ENCODE measurements at places on chromosomes 3 and 15. TPM values are rescaled to one million over a fixed set of nuclear protein-coding genes. Genes with fewer than 3 reads are reported as not detected.

GRCh38 chr3:142088522-142088921 is 60.8 kb downstream of the TFDP2 start:
- no peak for DNase-seq

Gene CRABP1
- total RNA-seq: not detected

Gene SATB1
- 54.0 TPM for total RNA-seq

DNA sequence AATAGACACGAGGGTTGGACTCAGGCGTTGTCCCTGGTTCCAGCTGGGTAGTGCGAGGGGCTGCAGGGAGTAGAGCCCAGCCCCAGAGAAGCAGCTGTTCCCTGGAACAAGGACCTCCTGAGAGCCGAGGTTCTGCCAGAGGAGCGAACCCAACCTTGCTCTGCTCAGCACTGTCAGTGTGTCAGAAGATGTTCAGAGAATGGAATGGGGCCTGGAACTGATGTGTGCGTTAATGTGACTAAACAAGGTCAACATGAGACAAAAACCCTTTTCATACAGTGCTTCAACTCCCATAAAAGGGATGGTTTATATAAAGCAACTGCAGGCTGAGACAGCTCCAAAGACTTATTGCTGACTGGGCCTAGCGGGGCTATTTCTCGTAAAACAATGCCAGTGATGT is 35.5 kb upstream of the HACD2 start:
- no peak for DNase-seq

Gene SCG5
- not detected for total RNA-seq

DNA sequence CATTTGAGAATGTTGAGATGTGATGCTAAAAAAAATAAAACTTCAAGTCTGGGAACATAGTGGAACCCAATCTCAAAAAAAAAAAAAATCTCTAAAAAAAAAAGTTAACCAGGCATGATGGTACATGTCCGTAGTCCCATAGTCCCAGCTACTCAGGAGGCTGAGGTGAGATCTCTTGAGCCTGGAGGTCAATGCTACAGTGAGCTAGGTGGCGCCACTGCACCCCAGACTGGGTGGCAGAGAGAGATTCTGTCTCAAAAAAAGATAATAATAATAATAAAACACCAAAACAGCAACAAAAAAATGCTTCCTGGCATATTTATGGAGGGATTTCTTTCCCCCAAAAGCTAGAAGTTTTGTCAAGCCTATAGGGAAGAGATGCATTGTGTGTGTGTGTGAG is 361.6 kb downstream of the ROBO1 start:
- DNase-seq: no peak

DNA sequence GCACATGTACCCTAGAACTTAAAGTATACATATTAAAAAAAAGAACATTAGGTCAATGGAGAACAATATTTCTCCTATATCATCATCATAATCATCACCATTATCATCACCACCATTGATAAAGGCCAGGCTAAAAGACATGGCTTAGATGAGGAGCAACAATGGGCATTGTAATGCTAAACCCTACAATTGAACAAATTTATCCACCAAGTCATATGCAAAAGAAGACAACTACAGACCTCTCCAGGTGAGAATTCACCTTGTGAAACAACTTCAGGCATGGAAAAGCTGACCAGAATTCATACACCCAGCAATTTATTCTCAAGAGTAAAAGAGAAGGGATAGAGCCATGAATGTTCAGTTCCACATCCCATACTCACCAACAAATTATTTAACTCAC is 46.3 kb upstream of the BBX start:
- no peak for DNase-seq

- no peak for DNase-seq
These were observed 25.8 kb downstream of the LRTM1 start for GRCh38 chr3:54901906-54902685.

Gene PARP15
- 0.74 TPM for total RNA-seq

Gene CX3CR1
- 0.12 TPM for total RNA-seq

Gene PPP1R14D
- total RNA-seq: not detected

DNA sequence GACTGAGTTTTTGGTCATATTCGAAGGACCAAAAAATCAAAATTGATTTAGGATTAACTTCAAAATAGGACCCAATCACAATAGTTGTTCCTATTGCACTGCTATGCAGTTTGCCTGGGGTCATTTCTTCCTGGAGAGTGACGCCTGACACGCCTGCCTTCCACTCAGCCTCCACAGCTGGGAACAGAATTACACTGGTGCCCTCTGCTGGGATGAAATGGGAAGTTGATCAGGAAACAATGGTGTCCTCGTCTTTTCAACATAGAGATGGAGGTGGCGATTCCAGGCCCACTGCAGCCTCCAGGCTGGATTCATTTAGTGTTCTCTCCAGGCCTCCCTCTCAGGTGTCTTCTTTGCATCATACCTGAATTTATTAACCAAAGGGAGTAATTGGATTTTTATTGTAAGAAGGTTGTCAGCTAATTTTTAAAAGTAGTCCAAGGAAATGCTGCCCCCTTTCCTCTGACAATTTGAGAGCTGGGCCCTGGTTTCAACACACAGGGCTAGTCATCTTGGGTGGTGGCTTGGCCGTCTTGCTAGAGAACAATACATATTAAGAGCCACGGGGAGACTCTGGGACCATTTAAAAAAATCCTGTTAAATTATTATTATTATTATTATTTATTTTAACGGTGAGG is 69.7 kb downstream of the GAP43 start:
- DNase-seq: peak; percentile 39

Gene SH3BP5
- total RNA-seq: 9.0 TPM

Gene TSPAN3
- 92.1 TPM for total RNA-seq

DNA sequence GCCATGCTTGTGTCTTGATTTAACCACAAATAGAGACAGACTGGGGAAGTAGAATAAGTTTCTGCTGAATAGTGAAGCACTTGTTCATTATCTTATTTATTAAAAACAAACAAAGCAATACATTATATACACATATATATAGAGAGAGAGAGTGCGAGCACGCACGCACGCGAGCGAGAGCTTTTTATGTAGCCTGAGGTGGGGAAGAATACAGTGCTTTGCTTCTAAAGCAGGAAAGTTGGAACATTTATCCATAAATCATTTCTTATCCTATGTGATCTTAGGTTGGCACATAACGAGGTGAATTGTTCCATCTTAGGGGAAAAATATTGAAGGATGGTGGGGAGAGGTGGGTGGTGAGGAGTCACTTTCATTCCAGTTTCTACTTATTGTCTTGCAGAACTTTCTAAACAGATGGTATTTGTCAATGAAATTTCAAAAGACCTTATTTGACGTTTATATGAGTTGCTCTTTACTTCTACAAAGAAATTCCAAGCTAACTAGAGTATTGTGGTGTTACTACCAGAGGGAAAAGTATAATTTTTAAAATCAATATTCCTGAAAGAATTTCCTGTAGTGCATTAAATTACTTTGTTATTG is 110.0 kb downstream of the ATG7 start:
- DNase-seq: no peak

DNA sequence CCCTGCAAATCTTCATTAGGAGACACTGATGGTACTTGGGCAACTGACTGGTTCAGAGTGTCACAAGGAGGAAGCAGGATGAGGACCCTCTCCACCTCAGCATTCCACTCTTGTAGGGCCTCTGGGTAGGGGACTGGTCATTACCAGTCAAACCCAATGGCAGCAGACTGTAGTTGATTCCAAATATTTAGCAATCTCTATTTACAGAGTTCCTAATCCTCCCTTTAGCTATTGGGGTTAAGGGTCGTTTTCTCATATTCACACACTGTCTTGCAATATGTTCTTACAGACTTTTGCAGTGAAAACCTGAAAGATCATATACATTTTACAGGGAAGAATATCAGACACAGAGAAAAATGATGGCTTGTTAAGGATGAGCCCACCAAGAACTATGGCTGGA is 397.7 kb downstream of the GAP43 start:
- DNase-seq: no peak

DNA sequence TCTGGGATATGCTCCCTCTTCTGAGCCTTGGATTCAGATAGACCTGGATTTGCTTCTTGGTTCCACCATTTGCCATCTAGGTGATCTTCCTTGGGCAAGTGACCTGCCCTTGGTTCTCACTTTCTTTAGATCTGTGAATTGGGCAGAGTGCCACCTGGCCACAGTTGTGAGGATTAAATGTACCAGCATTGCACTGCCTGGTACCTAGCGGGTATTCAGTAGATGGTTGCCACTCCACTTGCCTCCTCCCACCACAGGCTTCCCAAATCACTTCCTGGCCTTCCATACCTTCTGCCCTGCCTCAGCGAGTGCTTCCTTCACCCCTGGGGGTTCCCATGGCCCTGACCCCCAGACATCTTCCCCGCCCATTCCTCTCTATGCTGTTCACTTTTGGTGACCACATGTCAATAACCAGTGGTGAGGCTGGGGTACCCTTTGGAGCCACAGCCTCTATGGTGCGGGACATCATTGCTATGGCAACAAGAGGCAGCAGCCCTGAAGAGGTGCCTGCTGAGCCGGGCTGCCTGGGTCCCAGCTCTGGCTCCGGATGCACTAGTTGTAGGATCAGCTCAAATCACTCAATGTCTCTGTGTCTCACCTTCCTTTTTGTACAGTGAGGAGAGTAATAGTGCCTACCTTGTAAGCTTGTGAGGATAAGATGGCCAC is 40.5 kb downstream of the CMTM7 start:
- no peak for DNase-seq

DNA sequence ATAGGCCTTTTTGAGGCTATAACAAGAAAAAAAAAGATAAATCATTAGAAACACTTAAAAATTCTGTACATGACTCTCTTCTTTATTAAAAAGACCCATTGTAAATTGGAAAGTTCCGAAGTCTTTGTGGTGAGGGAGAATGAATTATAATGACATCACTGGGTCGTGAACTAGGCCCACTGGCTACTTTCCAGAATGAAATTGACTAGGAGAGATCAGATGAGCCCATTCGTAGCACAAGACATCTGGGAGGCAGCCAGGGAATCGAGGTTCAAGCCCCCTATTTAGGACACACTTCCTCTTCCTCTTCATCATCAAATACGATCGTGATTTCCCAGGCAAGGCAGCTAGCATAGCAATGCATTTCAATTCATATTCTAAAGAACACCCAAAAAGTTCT is 889.8 kb upstream of the NR2F2 start:
- no peak for DNase-seq

DNA sequence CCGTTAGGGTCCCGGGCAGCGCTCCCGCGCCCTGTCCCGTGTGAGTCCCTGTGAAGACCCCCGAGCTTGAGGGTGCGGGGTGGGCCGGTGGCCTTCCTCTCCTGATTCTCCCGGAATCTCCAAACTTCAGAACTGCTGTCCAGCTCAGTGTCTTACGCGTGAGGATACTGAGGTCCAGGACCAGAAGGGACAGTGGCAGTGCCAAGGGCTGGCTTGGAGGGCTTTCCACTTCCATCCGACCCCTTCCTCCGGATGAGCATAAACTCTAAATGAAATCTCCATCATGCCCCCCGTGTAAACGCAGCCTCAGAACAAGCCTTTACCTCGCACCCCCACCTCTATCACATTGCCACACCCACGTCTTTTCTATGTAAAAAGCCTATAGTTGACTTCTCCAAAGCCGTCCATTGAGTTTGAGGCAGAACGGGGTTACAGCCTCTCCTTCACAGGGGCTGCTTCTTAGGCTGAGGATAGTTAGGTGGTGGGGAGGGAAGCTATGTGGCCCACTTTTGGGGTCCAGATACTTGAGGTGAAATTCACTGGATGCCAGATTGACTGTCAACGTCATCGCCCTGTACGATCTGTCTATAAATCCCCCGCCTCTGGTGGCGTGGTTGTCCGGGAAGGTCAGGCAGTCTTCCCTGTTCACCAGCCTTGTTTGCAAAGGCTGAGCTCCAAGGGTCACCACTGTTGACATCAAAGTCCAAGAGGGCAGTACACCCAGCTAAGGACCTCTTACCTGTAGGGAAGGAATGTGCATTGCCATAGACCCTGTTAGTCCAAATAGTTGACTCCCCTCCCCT is 1.1 kb downstream of the EDEM1 start:
- DNase-seq: no peak

- no peak for DNase-seq
These were observed 54.3 kb upstream of the AGTR1 start for GRCh38 chr3:148643389-148643840.

DNA sequence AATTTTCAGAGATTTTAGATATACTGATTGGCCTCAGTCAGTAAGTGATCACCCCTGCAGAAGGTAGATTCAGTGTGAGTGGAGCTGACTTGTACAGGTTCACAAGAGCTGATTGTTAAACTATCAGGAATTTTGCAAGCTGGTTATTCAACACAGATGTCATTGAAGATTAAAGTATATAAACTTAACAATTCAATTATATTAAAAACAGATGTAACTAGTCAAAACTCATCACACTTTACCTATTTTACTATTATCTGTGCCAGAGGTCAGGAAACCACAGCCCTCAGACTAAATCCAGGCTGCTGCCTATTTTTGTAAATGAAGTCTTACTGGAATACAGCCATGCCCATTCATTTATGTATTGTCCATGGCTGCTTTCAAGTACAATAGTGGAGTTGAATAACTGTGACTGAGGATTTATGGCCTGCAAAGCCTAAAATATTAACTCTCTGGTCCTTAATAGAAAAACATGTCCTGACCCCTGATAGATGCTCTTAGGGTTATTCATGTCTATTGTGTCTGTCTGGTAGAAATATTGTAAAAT is 429.3 kb upstream of the PDZRN3 start:
- DNase-seq: no peak

GRCh38 chr3:151282921-151283320 is 4.6 kb upstream of the P2RY14 start:
- no peak for DNase-seq

- DNase-seq: no peak
These were observed 148.2 kb downstream of the CHSY1 start for GRCh38 chr15:101103598-101103997.

DNA sequence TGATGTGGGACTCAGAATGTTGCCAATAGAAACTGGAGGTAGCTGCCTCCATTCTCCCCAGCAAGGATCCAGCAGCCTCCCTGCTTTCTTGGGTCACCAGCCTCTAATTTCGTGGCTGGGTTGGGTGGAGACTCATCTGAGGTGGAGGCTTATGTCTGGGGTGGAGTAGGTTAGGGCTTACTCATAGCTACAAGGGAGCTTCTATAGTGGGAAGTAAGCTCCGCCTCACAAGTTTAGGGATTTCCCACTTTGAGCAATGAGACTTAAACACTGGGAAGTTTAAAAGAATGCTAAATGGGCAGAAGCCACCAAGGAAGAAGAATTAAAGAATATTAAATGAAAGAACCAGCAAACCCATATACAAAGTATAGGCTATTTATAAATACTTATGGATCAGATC is 63.8 kb downstream of the GJD2 start:
- DNase-seq: no peak

DNA sequence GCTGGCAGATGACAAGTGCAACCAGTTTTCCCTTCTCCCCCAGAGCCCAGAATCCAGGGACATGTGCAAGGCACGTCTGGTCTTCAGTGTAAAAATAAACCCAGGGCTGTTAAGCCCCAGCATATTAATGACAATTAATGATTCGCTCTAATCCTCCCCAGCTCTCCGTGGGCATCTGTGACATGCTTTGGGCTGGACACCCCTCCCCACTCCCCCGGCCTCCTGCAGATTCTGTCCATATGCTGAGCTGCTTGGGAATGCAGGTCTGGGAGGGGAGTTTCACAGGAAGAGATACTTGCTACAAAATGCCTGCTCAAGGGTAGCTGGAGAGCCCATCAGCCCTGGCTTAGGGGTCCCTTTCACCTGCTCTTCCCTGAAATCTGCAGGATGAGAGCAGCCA is 43.0 kb upstream of the NTRK3 start:
- no peak for DNase-seq

Gene THSD4
- total RNA-seq: 168 TPM

Data from heart right ventricle (tissue), 16 donors.